ENCODE measurements at places on chromosomes 5 and 9. TPM values are rescaled to one million over a fixed set of nuclear protein-coding genes. Genes with fewer than 3 reads are reported as not detected.

GRCh38 chr9:73148447-73148937 is 3.2 kb upstream of the ANXA1 start:
- H3K27ac ChIP-seq = peak overlapping the region; percentile 95
- no peaks in the 10 kb centered on the region for H3K36me3 ChIP-seq
- peaks cover 64% of the 10 kb centered on the region for H3K4me1 ChIP-seq

GRCh38 chr5:148620696-148621095 is 33.6 kb downstream of the HTR4 start:
- no peaks in the 10 kb centered on the region for H3K36me3 ChIP-seq
- H3K4me1 ChIP-seq = no peaks in the 10 kb centered on the region
- no peak overlapping the region for H3K4me3 ChIP-seq
- peaks cover 10% of the 10 kb centered on the region for H3K27me3 ChIP-seq
- DNase-seq = no peak

- no peak overlapping the region for H3K27ac ChIP-seq
- H3K4me3 ChIP-seq = no peak overlapping the region
- H3K36me3 ChIP-seq = no peaks in the 10 kb centered on the region
- no peaks in the 10 kb centered on the region for H3K27me3 ChIP-seq
- DNase-seq = no peak
These were observed 17.4 kb upstream of the TNFAIP8 start for GRCh38 chr5:119338326-119338946.

- H3K27ac ChIP-seq = no peak overlapping the region
- no peak for DNase-seq
- no peaks in the 10 kb centered on the region for H3K4me1 ChIP-seq
- H3K27me3 ChIP-seq = peaks cover 28% of the 10 kb centered on the region
- no peak overlapping the region for H3K4me3 ChIP-seq
- H3K36me3 ChIP-seq = no peaks in the 10 kb centered on the region
These were observed 16.6 kb upstream of the HEMGN start for GRCh38 chr9:97954550-97954989.

PCDHB3 gene
- 8.8 TPM for total RNA-seq

DNA sequence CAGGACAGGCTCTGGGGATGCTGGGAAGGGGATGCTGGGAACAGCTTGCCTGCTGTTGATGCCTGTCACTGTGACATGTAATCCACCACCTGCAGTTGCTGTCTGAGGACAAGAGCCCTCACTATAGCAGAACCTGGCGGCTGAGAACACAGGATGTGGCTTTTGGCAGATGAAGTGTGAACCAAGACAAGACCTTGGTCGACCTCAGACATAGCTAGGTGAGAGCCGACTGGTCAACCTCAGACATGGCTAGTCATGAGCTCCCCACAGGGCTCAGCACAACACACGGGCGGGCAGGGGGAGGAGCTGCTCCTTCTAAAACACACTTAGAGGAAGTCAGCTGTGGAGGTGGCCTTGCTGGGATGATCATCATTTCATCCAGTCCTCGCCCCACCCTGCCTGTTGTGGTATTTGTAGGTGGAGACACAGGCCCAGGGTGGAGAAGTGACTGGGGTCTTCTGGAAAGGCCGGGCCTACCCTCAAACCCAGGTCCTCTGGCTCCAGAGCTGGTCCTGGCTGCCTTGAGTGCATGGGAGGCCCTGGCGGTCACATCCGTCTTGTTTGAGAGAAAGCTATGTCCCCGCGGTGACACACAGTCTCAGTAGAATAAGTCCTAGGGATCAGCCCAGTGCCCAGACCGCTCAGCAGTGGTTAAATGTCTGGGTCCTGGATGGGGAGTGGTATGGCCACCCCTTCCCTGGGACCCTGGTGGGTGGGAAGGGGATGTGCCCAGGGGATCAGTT is 6.1 kb downstream of the SUSD3 start:
- peaks cover 33% of the 10 kb centered on the region for H3K27me3 ChIP-seq
- no peak overlapping the region for H3K4me3 ChIP-seq
- no peaks in the 10 kb centered on the region for H3K4me1 ChIP-seq

CDKN2A gene
- total RNA-seq = 14.3 TPM

All from osteocyte (in vitro differentiated cells).